Astrocyte of the spinal cord (primary cell): ENCODE measurements at places on chromosomes 16 and 17.

DNA sequence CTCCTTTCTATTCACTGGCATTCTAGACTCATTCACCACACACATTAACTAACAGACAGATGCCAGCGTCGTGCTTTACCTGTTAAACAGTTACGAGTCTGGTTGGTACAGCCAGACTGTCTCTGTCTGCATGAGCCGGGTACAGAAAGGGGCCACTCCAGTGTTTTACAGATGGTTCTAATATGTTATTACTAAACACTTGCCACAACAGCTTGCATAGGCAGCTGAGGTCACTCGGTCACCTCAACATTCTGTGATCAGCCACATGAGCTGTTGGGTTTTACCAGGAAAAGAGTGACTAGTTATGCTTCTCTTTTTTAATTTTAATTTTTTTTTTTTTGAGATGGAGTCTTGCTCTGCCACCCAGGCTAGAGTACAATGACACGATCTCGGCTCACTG is 25.2 kb downstream of the CD300A start:
- no peak for DNase-seq

DNA sequence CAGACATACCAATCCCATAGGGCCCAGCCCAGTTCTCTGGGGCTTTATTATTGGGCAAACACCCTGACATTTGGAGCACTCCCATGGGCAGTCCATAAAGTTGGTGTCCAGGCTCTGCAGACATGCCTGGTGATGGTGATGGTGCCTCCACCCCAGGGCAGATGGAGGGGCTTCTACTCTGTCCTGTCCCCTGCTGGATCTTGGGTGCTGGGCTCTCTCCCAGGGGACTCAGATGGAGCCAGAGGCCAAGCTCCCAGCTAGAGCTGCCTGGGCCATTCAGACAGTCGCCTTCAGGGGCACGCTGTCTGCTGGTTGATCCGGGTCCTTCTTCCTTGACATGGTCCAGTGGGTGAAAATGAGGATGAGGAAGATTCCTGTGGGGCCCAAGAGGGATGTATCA is 10.6 kb downstream of the CDH16 start:
- no peak for DNase-seq

DNA sequence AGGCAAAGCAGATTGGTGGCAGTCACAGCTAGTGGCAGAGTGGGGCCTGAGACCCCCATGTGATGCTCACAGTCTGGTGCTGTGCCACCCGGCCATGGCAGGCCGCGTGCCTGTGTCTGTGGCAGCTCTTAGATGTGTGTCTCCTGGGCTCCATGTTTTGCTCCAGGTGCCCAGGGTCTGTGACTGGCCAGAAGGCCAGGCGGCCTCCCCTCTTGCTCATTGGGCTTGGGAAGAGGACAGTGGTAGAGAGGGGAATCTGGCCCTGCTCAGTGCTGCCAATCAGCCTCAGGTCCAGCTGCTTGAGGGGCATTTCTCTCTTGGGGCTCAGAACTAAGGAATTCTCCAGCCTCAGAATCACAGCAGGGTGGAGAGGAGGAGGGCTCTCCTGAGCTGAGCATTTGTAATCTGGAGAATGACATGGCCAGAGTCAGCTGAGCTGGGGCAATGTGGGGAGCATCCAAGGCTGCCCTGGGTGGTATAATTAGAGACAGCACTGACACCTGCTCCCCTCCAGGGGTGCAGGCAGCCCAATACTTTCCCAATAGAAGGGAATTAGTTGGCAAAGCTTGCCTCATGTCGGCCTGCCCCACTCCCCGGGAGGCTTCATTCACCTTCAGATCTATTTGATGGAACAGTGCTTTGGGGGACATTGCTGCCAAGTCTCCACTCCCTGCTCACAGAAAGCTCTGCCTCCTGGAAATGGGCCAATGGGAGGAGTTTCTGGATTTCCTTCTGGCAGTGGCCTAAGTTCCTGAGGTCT is 2.7 kb upstream of the LASP1NB start:
- peak; percentile 74 for DNase-seq

DNA sequence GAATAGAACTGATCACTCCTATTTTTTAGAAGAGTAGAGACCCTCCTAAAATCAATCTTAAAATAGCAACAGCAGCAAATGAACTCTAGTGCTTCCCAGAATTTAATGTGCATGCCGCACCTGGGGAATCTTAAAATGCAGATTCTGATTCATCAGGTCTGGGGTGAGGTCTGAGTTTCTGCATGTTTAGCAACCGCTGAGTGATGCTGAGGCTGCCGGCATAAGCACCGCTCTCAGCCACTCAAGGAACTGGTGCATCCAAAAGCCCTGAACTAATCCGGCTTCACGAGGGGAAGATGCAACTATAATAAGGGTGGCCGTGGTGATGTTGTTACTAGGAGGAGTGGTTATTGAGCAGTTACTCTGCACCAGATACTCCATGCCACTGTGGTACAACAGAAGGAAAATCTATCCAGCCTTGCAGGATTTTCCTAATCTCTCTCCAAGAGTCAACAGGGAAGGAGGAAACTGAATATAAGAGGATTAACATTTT is 19.7 kb downstream of the SDK2 start:
- DNase-seq, result no peak

DNA sequence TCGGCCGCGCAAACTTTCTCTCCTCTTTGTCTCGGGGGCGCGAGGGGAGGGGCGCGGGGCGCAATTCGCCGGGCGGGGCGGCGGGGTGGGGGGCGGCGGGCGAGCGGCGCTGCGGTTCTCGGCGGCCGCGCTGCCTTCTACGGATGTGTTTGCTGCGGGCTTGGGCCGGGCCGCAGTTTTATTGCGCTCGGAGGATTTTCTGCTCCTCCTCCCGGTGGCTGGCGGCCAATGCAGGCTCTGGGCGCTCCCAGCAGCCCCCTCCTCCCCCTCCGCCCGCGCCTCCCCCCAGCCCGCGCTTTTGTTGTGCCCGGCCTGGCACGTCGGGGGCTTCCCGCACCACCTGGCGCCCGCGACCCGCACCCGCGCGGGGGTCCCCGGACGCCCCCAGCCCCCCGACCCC is at the start of gene TIMP2:
Gene TIMP2 (minus strand): TSS at position 154 of the 400 bp plus-strand sequence. CDS start 299 bp downstream, outside the sequence.
- DNase-seq, result peak; percentile 83
